ENCODE measurements at places on chromosomes 5 and 9.

DNA sequence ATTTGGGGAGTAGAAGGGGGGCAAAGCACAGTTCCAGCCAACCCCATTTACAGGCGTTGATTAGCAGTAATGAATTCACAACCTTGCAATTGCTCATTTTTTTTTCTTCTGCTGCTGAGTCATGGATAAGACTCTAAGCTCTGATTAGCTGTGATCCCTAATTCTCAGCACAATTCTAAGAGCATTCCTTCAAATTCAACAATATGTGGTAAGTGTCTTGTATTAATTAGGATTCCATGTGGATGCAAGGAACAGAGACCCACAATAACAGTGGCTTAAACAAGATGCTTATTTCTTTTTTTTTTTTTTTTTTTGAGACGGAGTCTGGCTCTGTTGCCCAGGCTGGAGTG, 133.4 kb downstream of the PALM2AKAP2 start:
- no peak for DNase-seq

DNA sequence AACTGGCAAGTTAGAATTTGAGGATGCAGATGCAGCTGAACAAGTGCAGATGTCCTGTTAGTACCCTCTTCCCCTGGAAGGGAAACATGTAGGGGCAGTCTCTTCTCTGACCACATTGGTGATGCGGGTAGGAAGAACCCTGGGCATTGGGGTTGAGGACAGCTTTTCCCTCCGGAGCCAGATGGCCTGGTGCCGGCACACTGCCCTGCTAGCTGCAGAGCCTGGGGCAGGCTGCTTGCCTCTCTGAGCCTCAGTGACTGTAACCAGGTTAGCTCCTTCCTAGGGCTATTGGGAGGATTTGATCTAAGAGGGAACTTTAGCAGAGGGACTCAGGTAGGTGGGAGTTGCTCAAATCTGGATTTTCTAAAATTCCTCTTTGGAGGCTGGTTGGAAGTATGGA, 148.4 kb downstream of the HSPA4 start:
- DNase-seq = no peak

GRCh38 chr9:114856215-114856941, 50.5 kb upstream of the TNFSF15 start:
- no peak for DNase-seq

GRCh38 chr9:130604295-130604694, 24.9 kb downstream of the FUBP3 start:
- DNase-seq = no peak

- no peak for DNase-seq
These were observed 160.2 kb upstream of the CDH6 start for GRCh38 chr5:31033295-31033694.

- DNase-seq = no peak
These were observed 72.5 kb upstream of the CACNA1B start for GRCh38 chr9:137804908-137805630.

DNA sequence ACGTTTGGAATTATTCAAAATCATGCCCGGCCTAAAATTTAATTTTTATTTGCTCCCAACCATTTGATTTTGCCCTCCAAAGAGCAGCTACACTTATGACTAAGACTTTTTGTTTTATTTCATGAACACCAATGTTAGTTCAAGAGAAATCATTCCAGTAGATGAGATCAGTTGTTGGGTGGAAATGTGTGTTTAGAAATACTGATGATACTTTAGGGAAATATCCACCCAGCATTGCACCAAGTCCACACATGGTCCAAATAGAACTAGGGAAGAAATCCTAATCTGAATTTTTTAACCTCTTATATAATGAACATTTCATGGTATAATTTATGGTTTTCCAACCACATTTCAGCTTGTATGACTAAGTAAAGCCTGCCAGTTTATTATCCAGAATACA, 28.3 kb upstream of the GOLPH3 start:
- DNase-seq = no peak

DNA sequence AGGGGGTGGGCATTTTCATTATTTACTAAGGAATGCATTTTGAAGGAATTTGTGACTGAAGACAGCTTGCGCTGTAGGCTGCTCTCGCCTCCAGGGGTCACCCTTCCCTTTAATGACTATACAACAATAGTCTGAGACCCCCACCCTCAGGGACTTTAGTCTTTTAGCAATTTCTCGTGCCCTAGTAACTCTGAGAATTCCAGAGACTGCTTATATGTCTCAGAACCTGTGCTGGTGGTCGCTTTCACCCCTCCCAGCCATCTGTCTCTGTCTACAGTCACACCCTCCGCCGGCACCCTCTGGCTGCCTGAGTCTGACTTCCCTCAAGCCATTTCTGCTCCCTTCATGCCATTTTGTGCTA, 671.4 kb downstream of the NR2F1-AS1 start:
- no peak for DNase-seq

DNA sequence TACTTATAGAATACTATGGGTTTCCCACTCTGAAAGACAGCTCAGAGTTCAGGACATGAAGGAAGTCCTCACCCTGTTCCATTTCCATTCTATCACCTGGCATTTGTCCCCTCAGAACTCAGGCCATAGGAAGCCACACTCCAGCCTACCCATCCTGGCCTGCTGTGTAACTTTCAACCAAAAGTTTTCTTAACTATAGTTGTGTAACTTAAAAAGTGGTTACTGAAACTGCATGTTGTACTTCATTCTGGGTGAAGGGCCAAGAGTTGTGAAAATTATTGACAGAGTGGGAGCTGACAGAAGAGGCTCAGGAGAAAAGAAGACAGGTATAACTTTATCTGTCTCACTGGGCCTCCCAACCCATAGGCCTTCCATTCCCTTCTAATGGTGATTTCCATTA, 212.5 kb downstream of the RAB3C start:
- no peak for DNase-seq

- peak; percentile 23 for DNase-seq
These were observed at the start of gene IL6ST for GRCh38 chr5:55994495-55994997. Gene IL6ST, minus strand, starts transcription at chr5:55994963. Its CDS starts 18,685 bp downstream, at chr5:55976278.

- no peak for DNase-seq
These were observed 102.4 kb downstream of the MED27 start for GRCh38 chr9:131977109-131977838.

DNA sequence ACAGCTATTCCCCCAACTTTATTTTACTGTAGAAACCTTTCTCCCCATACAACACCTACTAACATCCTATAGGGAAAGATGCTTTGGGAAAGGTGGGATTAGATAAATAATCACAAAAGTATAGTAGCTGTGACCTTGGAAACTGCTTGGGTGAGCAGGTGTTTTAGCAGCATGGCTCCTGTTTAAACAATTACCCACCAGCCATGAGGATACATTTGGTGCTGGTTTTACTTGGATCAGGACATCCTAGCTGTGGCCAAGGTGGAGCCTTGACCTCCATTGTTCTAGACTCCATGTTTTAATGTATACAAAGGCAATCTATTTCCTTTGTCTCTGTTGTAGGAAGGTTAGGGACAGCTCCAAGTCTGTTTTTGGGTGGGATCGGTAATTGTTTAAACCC, 56.8 kb upstream of the ALDH1B1 start:
- no peak for DNase-seq

Data from GM18507 (cell line).